ENCODE measurements at places on chromosomes 3 and 15.

GRCh38 chr3:113736548-113737089 lies 9.4 kb downstream of the NAA50 start:
- no peak for DNase-seq

DNA sequence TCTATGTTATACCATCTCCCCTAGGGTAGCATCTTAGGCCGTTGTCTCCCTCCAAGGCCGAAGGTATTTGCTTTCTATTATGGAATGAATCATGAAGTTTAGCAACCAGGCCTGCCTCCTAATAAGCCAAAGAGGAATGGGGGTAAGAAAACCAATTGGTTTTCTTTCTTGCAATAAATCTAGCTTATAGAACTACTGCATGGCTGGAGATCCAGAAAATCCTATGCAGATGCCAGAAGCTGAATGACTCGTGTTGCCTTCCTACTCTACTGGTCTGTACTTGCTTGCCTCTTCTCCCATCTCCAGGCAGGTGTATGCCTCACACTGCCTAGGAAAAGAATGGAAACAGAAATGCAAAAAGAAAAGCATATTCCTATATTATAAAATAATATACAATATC lies 31.1 kb upstream of the IL16 start:
- no peak for DNase-seq

GRCh38 chr3:193980326-193980725 lies 155.6 kb upstream of the HES1 start:
- DNase-seq, result no peak

GRCh38 chr3:69403454-69403853 lies 17.6 kb upstream of the FRMD4B start:
- DNase-seq, result no peak

DNA sequence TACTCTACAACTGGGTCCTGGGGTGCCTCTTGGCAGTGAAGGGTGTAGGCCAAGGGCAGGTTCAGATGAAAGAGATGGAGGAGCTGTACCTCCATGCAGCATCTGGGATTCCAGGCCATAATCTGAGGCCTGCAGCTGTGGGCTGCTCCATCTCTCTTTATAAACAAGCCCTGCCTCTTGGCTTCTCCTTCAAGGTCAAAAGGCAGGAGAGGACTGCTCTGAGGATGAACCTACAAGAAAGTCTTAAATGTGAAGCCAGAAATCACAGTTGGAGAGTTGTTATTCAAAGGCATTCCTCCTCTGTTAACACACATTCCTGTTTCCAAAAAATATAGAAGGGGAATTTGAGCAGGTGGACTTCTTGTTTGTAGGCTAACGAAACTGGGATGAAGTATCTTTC lies 355.5 kb downstream of the NTRK3 start:
- DNase-seq, result no peak

All from Right ventricle myocardium superior (tissue), 1 donor.